ENCODE measurements at places on chromosomes 13 and 19.

DNA sequence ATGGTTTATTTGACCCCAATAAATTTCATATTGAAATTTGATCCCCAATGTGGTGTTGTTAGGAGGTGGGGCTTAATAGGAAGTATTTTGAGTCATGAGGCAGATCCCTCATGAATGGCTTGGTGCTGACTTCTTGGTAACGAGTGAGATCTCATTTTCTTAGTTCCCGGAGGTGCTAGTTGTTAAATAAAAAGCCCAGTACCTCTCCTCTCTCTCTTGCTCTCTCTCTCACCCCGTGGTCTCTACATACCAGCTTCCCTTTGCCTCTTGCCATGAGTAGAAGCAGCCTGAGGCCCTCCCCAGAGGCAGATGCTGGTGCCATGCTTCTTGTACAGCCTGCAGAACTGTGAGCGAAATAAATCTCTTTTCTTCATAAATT is 39.4 kb upstream of the KATNAL1 start:
- DNase-seq, result no peak

DNA sequence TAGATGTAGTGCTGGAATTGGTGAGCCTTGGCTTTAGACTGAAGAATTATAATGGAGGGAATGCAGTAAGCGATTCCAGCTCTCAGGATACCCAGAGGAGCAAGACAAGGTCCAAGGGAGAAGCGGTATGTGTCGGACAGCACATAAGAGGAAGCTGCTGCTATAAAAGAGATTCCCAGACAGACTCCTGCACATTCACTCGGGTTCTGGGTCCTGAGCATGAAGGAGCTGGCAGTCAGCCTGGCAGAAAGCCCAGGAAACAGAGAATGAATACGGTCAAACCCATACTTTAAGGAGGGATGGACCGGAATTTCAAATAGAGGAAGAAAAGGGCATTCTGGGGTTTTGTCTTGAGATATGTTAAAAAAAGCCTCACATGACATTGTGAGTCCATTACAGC is 308.3 kb downstream of the DNAJC15 start:
- no peak for DNase-seq

DNA sequence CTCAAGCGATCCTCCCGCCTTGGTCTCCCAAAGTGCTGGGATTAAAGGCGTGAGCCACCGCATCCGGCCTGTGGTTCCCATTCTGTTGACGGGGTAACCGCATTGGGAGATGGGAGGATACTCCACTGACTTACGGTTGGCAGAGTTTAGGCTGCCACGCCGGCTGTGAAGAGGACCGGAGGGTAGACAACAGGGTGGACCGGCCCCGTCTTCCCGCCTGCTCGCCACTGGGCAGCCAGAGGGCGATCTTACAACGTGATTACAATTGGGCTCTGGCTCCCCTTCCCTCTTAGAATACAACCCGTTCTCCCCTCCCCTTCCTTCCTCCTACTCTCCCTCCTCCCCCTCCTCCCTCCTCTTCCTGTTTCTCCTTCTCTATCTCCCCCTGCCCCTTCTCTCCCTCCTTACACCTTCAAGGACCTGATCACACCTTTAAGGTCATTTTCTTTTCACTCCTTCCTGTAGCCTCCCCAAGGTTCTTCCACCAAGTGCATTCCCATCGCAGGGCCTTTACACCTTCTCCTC is 957 bp upstream of the CCDC194 start:
- DNase-seq, result peak; percentile 62

- no peak for DNase-seq
Measured at GRCh38 chr13:30409886-30410704, 12.2 kb upstream of the UBE2L5 start.

GRCh38 chr13:91126806-91127205 is 220.7 kb upstream of the MIR17HG start:
- no peak for DNase-seq

GRCh38 chr19:11781295-11782057 is 14.7 kb downstream of the ZNF441 start:
- DNase-seq, result no peak

DNA sequence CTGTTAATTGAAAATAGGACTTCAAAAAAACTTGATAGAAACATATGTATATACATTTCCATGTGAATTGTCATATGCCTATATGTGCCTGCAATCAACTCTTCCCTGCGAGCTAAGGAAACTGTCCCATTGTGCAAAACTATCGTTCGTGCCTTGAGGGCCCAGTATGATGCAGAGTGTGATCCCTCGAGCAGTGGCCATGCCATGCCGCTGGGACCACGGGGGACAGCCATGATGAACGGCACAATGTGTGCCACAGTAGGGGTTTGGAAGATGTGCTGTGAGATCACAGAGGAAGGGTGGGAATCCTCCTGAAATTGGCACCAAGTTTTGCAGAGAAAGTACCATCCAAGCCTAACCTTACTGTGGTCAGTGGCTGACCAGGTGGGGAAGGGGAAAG is 118.1 kb upstream of the SOX1 start:
- DNase-seq, result no peak

DNA sequence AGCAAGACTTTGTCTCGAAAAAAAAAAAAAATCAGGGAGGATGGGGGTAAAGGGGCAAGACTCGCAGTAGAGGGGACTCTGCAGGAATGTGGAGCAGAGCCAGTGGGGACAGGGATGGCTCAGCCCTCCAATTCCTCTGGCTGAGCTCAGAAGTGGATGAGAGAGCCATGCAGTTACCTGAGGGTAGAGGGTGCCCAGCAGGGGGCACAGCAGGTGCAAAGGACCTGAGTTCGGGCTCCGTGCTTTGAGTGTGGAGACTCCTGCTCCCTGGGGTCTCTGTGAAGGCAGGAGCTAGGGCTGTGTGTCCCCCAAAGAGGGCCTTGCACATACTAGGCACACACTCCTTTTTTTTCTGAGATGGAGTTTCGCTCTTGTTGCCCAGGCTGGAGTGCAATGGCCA is 7.7 kb downstream of the DOCK6 start:
- no peak for DNase-seq

DNA sequence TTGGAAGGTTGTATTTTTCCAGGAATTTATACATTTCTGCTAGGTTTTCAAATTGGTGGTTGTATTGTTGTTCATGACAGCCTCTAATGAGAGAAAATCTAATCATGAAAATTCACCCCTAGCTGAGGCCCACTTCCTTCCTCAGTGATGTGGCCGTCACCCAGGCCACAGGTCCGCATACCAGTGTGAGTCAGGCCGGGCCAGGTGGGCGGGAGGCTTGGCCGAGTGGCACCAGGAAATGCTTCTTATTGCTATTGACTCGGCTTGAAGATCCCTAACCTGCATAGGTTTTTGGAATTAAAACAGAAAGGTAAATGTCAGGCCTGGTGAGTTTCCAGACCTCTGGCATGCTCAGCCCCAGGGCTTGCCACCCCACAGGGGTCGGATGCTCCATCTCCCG is 88.7 kb downstream of the SCGB2B2 start:
- DNase-seq, result no peak

GRCh38 chr19:9075064-9075949 is 11.6 kb upstream of the OR1M1 start:
- no peak for DNase-seq

- no peak for DNase-seq
Measured at GRCh38 chr13:86135856-86136255, 336.6 kb upstream of the SLITRK6 start.

DNA sequence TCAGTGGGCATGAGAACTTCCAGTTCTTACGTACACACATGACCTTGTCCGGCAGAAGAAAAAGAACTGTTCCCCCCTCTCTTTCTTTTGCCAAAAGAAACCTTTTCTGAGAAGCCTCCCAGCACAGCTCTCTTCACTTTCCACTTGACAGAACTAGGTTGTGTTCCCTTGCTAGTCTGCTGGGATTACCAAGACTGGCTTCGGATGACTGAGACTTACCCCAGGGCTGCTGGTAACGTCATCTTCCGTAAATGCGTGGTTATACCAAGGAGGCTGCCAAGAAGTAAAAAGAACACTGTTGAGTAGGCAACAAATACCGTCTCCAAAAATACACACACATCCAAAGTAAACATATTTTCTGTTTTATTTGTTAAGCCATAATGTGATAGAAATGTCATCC is 908.2 kb downstream of the EFNB2 start:
- DNase-seq, result no peak

GRCh38 chr13:103130681-103131210 is 64.5 kb upstream of the SLC10A2 start:
- DNase-seq, result no peak

DNA sequence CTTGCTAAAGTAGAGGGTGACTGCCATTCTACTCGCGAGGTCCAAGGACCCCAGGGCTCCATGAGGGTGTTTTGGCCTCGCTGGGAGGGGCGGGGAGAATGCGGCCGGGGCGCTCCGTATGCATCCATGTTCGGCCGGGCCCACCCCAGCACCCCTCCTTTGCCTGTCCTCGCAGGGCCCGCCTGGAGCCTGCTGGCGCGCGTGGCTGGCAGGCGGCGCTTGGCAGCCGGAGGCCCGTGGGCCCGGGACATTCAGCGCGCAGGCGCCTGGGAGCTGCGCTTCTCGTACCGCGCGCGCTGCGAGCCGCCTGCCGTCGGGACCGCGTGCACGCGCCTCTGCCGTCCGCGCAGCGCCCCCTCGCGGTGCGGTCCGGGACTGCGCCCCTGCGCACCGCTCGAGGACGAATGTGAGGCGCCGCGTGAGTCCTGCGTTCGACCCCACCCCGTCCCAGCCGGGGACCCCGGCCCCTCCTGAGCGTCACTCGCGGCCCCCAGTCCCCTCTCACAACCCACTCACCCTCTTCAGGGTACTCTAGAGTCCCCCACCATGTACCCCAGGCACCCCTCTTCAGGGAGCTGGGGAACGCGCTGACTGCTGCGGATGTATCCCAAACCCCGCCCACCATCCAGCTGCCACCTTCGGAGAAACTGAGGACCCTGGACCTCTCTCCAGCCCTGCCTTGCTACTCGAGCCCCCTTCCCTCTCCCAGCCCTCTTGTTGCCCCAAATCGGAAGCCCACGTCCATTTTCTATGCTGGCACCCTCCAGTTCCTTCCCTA is 4.1 kb downstream of the DLL3 start:
- peak; percentile 79 for DNase-seq

- DNase-seq, result no peak
Measured at GRCh38 chr19:4053423-4054324, 13.0 kb downstream of the ZBTB7A start.

DNA sequence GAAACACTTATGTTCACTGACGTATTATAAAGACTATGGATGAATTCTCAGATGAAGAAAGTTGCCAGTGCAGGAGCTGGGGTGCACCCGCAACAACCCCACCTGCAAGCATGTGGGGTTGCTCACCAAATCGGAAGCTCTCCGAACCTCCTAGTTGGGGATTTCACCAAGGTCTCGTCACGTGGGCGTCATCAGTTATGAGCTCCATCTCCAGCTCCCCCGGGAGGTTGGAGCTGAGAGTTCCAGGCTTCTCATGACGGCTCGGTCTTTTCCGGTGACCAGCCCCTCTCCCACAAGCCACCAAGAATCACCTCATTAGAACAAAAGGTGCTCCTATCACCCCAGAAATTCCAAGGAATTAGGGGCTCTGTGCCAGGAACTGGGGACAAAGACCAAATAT is 46.1 kb upstream of the TUBGCP3 start:
- DNase-seq, result no peak

DNA sequence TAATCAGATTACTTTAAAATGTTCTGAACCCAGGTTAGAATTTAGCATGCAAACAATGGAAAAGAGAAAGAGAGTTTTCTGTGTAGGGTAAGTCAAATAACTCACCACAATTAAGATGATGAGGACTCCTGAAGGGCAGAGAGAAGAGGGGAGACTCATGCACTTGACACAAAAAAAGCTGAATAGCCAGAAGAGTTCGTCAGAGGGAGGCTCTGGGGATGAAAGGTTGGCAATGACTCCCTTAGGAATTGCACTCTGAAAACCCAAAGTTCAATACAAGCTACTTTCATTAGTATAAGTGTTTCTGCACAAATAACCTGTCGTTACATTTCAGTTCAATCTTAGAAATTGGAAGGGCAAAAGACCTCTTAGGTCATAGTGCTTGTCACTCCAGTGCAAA is 434.4 kb upstream of the PCDH9 start:
- DNase-seq, result no peak

- no peak for DNase-seq
Measured at GRCh38 chr19:4414800-4415321, 12.4 kb downstream of the CHAF1A start.

- no peak for DNase-seq
Measured at GRCh38 chr13:40992678-40993518, 26.2 kb downstream of the ELF1 start.

DNA sequence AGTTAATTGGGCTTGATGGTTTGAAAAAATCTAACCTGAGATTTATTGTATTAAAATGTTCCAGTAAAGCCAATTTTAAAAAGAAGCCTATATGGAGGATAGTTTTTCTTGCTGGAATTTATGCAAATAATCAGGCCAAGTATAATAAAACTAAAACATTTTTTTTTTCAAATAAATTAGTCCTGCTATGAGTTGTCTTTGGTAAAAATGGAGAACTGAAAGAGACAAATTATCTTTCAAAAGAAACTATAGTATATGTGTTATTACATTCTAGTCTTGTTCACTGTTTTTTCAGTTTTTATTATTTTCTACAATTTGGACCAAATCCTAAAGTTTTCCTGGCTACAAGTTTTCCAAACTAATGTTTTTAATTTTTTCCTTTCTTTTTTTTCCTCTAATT is 468.9 kb downstream of the UQCRFS1 start:
- DNase-seq, result no peak

- no peak for DNase-seq
Measured at GRCh38 chr13:36282821-36283432, 14.7 kb downstream of the CCDC169 start.

DNA sequence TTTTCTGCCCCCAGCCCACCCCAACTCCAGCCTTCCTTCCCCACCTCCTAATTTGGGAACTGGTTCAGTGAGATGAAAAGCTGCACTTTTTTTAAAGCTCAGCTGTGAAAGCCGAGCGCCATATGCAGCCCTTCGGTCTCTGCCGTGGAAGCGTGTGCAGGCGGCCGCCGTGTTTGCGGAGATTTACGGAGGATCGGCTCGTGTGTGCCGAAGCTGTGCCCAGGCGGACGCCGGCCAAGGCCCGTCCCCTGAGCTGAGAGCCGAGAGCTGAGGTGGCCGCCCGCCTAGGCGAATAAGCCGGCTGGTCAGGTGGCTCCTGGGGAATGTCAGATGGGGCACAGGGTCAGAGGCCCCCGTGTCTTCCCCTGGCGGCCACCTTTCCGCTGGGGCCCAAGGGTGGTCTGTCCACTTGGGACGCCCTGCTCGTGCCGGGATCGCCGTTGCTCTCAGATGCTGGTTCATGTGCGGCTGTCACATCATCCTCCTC is 78.7 kb downstream of the ZNF536 start:
- DNase-seq, result no peak
